Left cardiac atrium (tissue), 4 donors: ENCODE measurements at places on chromosomes 6 and 20. TPM values are rescaled to one million over a fixed set of nuclear protein-coding genes. Genes with fewer than 3 reads are reported as not detected.

PCMT1 gene
- total RNA-seq = 107 TPM

- DNase-seq = no peak
Measured at GRCh38 chr20:40880063-40880728, 148.4 kb upstream of the TOP1 start.

GJA10 gene
- not detected for total RNA-seq

GRCh38 chr6:150347845-150348244, 21.0 kb upstream of the IYD start:
- DNase-seq = no peak

DNA sequence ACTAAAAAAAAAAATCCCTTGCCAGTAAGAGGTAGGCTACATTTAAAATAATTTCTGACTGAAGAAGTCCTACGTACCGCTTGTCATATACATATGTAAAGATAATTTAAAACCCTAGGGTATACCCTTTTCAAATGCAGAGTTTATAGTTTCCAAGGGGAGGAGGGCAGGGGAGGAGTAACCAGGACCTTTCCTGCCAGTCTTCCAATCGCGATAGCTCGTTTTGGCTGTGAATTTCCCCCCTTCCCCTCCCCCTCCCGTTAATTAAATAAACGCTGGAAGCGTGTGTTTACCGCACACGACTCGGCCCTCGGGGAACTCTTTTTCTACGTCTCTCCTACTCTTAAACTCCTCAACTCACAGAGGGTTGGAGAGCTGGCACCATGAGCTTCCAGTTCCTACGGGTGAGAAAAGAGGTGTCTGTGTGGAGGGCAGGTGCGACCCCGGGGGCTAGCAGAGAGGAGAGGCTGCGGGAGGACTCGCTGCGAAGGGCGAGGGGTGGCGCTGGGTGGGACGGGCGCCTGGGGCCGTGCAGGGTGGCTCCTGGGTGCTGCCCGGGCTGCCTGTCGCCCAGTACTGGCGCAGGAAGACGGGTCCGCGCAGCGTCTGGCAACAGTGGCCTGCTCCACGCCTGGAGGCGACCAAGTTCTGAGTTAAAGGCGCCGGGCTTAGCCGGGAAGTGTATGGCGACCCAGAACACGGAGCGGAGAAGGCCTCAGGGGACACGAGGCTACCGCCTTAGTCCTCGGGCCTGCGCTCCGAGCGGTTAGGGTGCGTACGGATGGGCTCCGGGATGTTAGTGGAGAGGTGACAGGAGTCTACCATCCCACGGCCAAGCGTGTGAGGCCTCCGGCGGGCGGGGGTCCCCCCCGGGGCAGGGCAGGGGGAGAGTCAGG, 4.1 kb upstream of the TFAP2C start:
- no peak for DNase-seq

DNA sequence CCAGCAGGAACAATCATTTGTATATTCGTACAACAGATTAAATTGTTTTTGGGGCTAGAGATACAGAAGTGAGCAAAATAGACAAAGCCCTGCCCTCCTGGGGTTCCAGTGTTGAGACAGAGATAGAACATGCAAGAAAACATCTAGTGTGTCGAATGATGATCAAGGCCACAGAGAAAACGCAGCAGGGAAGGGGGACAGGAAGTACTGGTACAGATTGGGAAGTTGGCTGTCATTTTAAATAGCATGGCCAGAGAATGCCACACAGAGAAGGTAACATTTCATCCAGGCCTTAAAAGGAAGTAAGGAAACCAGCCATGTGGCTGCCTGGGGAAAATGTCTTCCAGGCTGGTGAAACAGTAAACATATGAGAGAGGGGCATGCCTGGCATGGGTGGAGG, 202.6 kb upstream of the MYLIP start:
- DNase-seq = no peak

SCUBE3 gene
- 0.44 TPM for total RNA-seq

GRCh38 chr20:9736373-9736772, 102.5 kb downstream of the PAK5 start:
- DNase-seq = no peak
